ENCODE measurements at places on chromosomes 7 and 10. TPM values are rescaled to one million over a fixed set of nuclear protein-coding genes. Genes with fewer than 3 reads are reported as not detected.

- no peaks in the 10 kb centered on the region for H3K4me1 ChIP-seq
- DNase-seq: no peak
- H3K4me3 ChIP-seq: no peak overlapping the region
- no peak overlapping the region for H3K27ac ChIP-seq
- H3K36me3 ChIP-seq: no peaks in the 10 kb centered on the region
Observed at GRCh38 chr10:108688314-108688713, 1235.0 kb downstream of the XPNPEP1 start.

- H3K27me3 ChIP-seq: no peaks in the 10 kb centered on the region
- H3K27ac ChIP-seq: no peak overlapping the region
- no peaks in the 10 kb centered on the region for H3K4me1 ChIP-seq
- no peaks in the 10 kb centered on the region for H3K36me3 ChIP-seq
Observed at GRCh38 chr10:131257027-131257426, 54.5 kb downstream of the TCERG1L start.

- DNase-seq: peak; percentile 64
- H3K27ac ChIP-seq: peak overlapping the region; percentile 9
- H3K36me3 ChIP-seq: no peaks in the 10 kb centered on the region
- no peaks in the 10 kb centered on the region for H3K27me3 ChIP-seq
- H3K4me3 ChIP-seq: no peak overlapping the region
- H3K4me1 ChIP-seq: peaks cover 6% of the 10 kb centered on the region
Observed at GRCh38 chr7:43591558-43592180, 8.8 kb downstream of the STK17A start.

SLC13A1 gene
- total RNA-seq: not detected
